ENCODE measurements at places on chromosomes 5 and 9.
A peak's percentile ranks its signal among the peaks of the same experiment; 100 is the strongest.

GRCh38 chr9:6006749-6007057, 8.7 kb downstream of the RANBP6 start:
- DNase-seq, result no peak

DNA sequence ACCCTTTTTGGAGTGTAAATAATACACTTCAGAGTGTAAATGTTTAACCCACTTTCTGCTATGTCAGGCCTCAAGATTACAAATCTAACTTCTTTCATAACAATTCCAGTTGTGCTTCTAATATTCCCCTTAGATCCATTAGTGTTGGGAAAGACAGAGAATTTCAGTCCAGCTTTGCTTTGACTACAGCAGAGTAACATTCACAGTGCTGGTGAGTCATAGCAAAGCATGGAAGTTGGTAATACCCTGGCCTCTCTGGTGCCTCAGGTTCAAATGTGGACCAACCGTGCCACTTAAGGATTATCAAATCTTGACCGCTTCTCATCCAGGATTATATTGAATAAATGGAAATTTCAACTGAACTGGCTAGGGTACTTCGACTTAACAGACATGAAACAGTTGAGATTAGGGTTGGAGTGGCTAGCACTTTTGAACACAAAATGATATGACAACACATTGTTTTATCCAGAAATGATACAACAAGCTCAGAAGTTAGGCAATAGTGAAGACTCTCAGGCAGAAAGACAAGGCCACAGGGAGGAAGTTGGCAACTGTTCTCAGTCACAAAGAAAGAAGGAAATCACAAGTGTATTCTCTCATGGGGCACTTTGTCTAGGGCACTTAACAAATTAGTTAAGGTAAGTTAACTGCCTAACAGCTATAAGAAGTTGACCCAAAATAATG, 24.4 kb upstream of the RASA1 start:
- DNase-seq, result no peak

DNA sequence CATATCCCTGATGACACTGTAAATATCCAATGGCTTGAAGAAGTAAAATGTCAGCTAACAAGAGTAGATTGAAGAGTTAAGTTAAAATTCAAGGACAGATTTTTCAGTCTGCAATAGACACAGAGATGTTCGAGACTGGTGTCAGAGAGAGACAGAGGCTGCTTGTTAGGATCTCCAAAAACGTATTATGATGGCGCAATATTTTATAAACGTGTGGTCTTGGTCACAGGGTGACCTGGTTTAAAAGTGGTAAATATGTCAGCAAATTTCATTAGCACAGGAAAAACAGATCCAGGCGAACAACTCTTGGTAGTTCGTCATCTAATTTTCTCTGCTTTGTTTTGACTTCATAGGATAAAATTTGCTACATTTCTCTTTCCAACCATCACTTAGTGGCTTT, 317.4 kb downstream of the MCTP1 start:
- no peak for DNase-seq

GRCh38 chr9:134913713-134914500, 3.8 kb downstream of the FCN1 start:
- no peak for DNase-seq

DNA sequence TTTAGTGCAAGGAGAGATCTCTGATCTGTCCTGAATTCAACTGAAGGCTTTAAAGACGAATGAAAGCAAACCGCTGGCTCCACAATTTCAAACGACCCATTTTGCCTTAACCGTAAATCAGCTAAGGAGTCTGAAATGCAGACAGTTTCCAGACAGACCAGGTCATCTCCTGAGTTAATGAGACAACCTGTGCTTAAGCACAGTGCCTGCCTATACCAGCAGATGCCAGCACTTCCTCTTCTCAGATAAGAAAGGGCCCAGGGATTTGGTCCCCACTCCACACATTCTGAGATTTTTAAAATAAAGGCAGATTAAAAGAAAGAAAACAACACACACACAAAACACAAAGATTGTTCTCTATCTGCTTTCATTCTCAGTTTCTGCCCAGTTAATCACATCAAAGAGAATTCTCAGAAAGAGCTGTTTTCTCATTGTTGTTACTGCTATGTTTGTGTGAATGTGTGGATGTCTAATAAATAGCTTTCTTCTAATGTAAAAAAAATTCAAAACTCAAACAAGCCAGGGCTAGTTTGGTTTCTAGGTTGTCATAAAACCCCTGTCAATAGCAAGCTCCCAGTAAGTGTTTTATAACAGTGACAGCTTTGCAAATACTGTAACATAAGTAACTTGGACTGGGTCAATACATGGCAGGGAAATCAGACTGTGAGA, 157.7 kb upstream of the SLC24A2 start:
- DNase-seq, result peak; percentile 57

DNA sequence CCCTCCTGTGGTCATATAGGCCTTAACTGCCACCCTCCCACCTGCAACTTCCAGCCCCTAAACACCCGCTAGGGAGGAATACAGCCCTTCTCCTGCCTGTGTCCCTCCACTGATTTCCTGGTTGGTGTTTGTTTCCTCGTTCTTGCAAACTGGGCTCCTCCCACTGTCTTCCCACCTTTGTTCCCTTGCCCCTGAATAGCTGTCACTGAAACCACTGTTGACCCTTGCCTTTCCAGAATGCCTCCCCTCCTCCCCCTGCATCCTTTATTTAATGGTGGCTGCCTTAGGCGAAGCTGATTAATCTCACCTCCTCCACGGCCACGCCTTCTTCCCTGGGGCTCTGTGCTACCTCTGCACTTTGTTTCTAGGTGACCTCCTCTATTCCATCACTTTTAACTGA, 626.7 kb downstream of the BNC2 start:
- DNase-seq, result no peak

DNA sequence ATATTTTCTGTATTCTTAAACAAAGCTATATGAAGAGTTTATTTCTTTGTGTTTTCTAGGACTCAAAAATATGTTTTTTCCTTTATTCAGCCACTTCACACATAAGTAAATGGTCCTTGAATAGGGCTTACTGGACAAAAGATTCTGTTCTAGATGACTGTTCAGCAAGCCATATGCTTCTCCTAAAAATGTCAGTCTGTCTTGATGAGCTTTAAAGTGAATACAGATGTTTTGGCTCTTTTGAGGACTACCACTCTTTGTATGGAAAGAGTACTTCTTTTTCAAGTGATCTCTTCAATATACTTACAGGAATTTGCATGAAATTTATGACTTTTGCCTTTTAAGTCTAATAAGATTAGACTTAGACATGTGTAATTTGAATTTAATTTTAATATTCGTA, 8.4 kb downstream of the NDUFS4 start:
- DNase-seq, result peak; percentile 70

- DNase-seq, result no peak
Measured at GRCh38 chr5:170863646-170864045, 1.8 kb downstream of the RANBP17 start.

DNA sequence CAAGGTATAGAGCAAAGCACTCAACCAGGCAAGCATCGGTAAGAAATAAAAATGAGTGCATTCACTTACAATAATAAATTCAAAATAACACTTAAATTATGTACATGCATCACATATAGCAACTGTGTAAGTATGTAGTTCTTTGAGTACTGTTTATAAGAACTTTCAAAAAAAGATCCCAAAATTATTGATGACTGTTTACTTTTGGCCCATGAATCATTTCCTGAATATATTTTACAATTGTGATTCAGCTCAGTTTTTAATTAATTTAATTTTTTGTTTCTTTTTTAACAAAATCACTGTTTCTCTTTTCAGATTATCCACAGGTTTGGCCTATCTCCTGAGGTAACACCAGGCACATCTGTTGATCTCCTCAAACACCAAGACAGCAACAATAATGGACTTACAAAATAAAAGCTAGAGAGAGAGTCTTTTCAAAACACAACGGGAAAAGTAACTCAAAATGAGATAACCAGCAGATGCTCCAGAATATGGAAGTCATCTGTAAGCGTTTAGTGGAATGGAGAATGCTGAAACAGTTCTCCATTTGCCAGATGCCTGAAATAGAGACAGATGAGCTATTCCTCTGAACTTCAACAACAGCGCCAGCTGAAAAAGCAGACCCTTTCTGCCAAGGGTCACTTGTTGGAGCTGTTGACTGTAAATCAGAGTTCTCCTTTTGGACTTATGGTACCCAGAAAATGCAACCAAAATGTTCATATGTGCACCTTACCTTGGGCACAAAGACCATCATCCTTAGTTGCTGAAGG, 348.6 kb upstream of the RGMB start:
- no peak for DNase-seq

- no peak for DNase-seq
Measured at GRCh38 chr5:1334831-1335539, 9.9 kb downstream of the CLPTM1L start.

DNA sequence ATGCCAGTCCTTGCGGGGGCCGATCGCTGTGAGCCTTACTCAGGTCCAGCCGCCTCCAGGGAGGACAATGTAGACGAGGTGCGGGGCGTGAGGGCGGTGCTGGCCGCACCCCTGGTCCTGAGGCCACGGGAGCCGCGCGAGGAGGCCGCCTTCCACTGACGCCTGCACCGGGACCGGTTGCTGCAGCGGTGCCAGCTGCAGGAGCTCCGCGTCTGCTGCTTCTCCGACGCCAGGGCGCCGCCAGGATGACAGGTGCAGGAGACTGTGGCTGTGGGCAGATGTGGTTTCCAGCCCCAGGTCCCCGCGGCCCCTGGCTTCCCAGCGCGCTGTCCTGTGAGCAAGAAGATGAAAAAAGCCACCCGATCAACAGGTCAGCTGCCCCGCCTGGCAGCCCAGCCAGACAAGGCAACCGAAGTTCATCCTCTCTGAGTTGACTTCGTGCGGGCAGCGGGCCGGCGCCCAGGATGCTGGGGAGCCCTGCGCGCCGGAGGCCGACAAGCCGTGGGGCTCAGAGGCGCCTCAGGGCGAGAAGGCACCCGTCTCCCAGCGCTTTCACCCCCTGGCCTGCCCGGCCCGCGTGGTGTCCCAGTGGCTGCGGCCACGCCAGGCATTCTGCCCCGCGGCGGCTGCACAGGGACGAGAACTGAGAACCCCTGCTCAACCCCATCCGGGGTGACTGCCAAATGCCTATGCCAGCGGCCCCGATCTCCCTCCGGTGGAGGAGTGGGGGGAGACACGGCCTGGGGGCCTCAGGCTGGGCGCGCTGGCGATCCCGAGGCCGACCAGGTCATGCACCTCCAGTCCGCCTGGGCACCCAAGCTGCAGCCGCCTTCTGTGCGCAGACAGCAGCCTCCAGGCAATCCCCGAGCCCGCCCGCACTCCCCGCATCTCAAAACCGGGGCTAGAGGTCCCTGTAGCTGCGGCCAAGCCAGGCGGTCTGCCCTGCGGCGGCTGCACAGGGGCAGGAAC, 43.4 kb upstream of the BICD2 start:
- no peak for DNase-seq

- DNase-seq, result no peak
Measured at GRCh38 chr9:68472119-68472518, 68.6 kb downstream of the TMEM252 start.
